Iris pigment epithelial cell (primary cell): ENCODE measurements at places on chromosomes 6 and 20.
A peak's percentile ranks its signal among the peaks of the same experiment; 100 is the strongest.

GRCh38 chr6:138098306-138098705, 8.9 kb downstream of the PERP start:
- DNase-seq, result no peak

- peak; percentile 69 for DNase-seq
Measured at GRCh38 chr6:80605165-80605989, 498.9 kb downstream of the BCKDHB start.

GRCh38 chr6:84588697-84589080, 175.7 kb downstream of the TBX18 start:
- no peak for DNase-seq

- peak; percentile 75 for DNase-seq
Measured at GRCh38 chr6:151179321-151179720, 60.4 kb upstream of the AKAP12 start.

DNA sequence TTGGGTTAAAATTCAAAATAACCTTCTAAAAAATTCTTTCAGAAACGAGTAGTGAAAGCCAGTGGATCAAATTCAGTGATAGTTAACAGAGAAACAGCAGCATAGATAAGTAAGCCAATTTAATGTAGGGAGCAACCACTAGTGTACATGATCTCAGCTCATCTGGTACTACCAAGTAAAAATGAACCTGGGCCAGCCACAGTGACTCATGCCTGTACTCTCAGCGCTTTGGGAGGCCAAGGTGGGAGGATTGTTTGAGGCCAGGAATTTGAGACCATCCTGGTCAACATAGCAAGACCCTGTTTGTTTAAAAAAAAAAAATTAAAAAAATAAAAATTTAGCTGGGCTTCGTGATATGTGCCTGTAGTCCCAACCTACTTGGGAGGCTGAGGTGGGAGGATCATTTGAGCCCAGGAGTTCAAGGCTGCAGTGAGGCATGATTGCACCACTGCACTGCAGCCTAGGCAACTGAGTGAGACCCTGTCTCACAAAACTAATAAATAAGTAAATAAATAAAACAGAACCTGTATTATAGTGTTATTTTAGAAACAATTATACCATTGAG, 32.4 kb downstream of the CBFA2T2 start:
- DNase-seq, result no peak

- no peak for DNase-seq
Measured at GRCh38 chr6:158019416-158019815, 37.8 kb downstream of the SYNJ2 start.

- DNase-seq, result no peak
Measured at GRCh38 chr6:56771189-56771588, 128.5 kb upstream of the DST start.

DNA sequence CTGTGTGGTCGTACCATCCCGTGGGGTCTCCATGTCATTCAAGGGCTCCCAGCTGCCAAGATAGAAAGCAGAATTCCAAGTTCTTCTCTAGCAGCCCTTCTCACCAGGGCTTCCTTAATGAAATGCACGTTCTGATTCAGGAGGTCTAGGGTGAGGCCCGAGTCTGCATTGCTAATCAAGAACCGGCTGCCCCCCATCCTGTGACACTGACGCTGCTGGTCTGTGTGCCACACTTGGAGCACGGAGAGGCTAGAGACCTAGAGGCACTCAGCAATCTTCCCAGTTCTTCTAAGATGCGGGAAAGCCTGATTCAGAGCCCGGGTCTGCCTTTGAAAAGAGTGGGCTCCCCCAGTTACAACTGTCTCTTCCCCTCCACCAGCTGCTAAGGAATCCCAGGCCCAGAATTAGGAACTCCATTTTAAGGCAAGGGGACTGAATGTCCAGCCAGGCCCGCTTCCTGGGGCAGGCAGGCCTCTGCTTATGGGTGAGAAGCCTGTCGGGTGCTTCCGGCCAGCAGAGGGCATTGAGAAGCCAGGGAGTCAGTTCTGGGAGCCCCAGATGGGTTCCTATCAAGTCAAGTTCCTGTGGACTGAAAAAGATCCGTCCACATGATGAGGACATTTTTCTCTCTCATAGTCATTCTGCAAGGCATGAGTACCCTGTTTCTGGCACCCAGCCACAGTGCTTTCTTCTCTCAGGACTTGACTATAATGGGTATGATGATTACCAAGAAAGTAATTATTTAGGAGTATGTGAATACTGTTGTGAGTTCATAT, 69.8 kb upstream of the RIN2 start:
- peak; percentile 94 for DNase-seq
